Fibroblast of skin of abdomen (primary cell): ENCODE measurements at places on chromosomes 6 and 20.

DNA sequence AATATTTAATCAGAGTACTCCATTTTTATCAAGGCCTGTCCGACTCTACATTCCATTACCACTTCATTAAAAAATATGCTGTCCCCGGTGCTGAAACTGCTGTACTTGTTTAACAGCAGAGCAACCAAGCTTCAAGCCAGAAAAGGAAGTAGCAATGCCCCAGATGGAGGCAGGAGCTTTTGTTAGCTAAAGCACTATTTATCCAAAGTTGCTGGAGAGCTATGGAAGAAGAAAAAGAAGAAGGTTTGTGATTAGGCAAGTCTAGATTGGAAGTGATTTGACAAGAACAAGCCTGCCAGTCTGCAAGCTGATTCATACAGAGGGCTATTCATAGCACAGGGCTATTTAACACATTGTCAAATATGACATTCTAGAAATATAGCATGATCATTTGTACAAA lies 160.9 kb upstream of the SPTLC3 start:
- peak; percentile 4 for DNase-seq

GRCh38 chr6:53702316-53702715 lies 36.8 kb upstream of the KLHL31 start:
- DNase-seq = no peak

GRCh38 chr6:12258591-12259075 lies 31.5 kb upstream of the EDN1 start:
- peak; percentile 35 for DNase-seq

- DNase-seq = peak; percentile 77
These were observed 130.7 kb downstream of the UTRN start for GRCh38 chr6:144415835-144416237.

DNA sequence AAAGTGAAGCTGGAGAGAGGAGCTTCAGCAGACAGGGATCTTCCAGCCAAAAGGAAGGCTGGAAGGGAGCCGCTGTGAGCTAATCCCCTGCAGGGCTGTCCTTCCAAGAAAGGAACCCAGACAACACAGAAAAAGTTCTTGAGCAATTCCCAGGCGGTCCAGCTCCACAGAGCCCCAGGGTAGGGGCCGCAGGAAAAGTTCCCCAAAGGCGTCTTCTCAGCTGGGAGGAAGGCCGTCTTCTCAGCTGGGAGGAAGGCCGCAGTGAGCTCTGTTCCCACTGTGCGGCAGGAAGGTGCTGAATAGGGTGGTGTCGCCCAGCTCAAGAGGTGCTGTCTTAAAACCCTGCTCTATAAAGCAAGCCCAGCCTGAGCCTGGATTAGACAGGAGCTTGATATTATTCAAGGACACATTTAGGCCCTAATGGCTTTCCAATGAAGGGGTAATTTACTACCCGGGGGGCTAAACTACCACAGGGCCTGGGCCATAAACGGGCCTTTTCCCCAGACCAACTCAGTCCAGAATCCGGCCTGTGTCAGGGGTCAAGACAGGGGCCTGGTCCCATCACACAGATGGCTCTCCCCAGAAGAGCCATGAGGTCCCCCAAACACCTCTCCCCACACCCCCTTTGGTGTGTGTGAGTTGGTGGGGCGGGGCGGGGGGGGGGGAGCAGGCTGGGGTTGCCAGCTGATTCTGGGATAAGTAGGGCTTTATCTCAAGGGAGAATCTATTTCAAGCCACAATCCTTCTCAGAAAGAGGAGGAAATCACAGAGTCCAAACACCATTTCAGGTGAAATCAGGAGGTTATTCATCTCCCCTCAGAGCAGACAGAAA lies 103.6 kb downstream of the NOL4L start:
- DNase-seq = no peak

- peak; percentile 65 for DNase-seq
These were observed 147.8 kb downstream of the MACROD2 start for GRCh38 chr20:14142964-14143627.

DNA sequence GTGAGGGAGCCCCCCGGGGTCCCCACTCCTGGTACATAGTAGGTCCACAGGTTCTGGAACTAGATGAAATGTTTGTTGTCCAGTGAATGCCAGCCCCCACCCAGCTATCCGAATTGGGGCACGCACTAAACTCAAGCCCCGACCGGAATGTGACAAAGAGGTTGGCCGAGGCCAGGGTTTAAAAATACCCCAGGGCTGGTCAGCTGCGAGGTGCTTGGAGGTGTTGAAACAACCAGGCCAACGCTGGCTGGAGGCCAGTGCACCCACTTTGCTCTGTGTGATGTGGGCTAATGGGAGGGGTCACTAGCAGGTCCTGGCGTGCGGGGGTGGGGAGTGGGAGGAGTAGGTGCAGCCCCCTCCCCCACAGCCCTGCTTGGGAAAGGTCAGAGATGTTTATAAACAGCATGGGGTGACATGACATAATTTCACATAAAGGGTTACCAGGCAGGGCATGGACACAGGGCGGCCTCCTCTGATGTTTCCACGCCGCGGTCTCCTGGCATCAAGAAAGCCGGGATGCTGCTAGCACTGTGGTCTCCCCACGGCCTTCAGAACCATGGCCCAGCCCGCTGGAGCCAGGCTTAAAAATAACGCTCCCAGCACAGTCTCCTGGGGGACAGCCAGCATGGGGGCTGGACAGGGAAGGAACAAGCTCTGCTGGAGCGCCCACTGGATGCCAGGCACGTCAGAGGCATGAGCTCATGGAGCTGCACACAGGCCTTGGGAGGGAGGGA lies 111.2 kb upstream of the PTPN1 start:
- DNase-seq = no peak

DNA sequence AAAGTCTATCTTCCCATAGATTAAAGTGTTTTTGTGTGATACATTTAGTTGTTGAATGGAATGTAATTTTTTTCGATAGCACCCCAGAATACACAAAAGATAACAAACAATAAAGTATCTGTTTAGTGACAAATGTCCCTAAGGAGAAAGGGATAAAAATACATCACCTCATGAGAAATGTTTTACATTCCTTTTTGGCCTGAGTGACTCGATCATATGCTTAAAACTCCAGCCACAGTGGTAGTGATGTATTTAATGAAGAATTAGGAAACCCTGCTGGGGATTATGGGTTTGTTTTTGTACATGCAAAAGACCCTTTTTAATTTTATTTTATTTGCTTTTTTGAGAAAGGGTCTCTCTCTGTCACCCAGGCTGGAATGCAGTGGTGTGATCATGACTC lies 4.3 kb upstream of the SGK1 start:
- no peak for DNase-seq

DNA sequence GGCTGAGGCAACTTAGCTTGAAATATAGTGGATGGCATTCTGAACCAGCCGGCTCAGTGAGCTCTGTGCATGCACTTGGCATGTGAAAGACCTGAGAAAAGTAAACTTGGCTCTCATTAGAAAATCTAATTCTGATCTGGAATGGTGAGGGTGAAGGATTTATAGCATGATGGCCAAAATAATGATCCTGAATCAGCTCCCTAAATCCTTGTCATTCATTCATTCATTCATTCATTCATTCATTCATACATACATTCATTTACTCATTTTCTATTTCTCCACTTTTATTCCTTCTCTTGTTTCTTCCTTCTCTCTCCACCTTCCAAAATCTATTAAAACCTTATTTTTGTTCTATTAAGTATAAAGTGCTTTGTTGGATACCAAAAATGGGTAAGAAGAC lies 681.1 kb downstream of the DHX35 start:
- DNase-seq = no peak

GRCh38 chr20:1712634-1713624 lies 55.4 kb upstream of the SIRPG start:
- no peak for DNase-seq

DNA sequence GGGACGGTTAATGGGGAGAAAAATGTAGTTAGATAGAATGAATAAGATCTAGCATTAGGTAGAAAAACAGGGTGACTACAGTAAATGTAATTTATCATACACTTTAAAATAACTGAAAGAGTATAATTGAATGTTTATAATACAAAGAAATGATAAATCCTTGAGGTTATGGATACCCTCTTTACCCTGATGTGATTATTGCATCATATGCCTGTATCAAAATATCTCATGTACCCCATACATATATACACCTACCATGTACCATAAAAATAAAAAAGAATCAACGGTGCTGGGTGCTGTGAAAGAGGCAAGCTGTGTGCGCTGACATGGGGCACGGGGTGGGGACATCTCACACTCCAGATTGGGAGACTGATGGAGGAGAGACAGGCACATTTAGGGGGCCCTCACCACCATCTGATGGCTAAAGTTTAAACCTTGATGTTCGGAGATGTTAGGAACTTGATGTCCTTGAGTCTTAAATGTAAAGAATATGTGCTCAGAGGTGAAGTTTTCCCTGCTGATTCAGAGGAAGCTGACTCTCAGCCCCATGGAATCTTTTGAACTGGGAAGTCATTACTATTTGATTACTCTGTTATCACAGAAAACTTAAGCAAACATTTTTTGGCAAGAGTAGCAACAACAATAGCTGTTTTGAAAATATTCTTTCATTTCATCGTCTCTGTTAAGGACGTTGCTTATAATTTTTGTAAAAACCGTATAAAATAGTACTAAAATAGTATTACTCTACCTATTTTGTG lies 26.4 kb upstream of the RFPL4B start:
- DNase-seq = peak; percentile 29

DNA sequence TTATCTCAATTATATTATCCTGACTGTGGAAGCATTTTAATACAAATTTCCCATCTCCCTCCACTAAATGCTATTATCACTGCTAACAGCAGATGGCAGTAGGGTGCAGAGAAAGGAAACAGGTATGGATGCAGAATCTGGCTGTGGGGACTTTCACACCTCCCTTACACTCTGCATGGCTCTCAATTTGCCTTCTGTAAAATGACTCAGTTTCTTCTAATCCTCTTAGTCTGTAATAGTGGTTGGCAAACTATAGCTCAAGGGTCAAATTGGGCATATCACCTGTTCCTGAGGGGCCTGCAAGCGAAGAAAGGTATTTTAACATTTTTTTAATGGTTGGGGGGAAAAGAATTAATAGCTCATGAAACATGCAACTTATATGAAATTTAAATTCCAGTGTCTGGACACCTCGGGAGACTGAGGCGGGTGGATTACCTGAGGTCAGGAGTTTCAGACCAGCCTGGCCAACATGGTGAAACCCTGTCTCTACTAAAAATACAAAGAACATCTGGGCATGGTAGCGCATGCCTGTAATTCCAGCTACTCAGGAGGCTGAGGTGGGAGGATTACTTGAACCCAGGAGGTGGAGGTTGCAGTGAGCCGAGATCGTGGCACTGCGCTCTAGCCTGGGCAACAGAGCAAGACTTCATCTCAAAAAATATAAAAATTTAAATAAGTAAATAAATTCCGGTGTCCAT lies 83.5 kb downstream of the ZMYND8 start:
- DNase-seq = peak; percentile 72

- DNase-seq = peak; percentile 66
These were observed 45.2 kb upstream of the NHSL1 start for GRCh38 chr6:138544501-138544900.

DNA sequence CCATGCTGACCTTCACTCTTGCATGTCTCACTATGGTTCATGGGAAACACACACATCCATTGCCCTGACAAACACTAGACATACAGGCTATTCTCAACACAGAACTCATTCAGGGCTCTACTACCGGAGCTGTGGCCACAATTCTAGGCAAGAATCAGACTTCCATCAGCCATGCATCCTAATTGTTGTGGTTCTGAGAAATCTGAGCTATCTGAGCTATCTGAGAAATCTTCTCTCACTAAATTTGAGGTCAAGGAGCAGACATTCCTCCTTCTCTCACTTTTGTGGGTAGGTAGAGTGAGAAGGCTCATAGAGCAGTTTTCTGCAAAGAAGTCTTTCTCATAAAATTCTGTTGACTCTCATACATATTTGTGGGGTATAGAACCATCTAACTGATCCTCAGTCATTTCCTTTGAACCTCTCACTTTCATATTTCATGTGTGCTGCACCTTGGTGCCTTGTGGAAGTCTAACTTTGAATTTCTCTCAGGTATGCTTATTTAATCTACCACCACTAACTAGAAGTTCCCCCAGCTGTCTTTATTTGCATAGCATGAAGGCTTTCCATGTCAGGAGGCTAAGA lies 43.6 kb downstream of the ADGRF1 start:
- DNase-seq = peak; percentile 12

DNA sequence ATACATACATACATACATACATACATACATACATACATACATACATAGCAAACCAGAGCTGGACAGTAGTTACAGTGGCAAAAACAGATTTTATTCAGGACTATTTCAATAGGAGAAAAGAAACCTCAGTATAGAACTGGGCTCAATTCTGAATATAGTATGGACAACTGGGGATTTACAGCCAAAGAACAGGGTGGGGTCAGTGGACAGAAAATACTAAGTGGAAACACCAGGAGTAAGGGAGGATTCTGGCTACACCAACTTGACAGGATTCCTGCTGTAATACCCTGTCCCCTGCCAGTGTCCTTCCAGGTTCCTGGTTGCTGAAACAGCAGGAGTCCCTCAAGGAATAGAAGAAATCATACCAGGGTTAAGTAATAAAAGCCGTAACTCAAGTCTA lies 293.1 kb downstream of the SLC35F1 start:
- DNase-seq = no peak
